T-cell (primary cell): ENCODE measurements at places on chromosomes 2 and 18.

GRCh38 chr2:84906900-84907714 is 1.7 kb downstream of the TMSB10 start:
- DNase-seq, result peak; percentile 71

- no peak for DNase-seq
Measured at GRCh38 chr2:135163306-135163705, 111.2 kb downstream of the RAB3GAP1 start.

- no peak for DNase-seq
Measured at GRCh38 chr2:15975676-15976075, 35.3 kb downstream of the MYCN start.

DNA sequence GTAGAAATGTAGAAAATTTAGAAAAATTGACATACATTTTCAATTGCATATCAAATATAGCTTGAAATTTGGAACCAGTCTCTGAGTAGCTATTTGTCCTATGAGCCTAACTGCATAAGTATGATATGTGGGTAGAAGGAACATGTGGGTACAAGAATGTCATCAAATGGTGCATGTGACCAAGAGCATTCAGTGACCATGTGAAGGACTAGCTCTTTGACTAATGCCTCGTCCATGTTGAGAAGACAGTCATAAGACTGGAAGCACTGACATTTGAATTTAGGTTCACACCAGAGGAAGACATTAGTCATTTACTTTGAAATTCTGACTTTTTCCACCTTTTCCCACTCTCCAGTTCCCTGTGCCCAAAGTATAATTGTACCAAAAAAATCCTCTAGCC is 12.6 kb downstream of the MRPL44 start:
- DNase-seq, result no peak
